ENCODE measurements at places on chromosomes 5 and 9. TPM values are rescaled to one million over a fixed set of nuclear protein-coding genes. Genes with fewer than 3 reads are reported as not detected.

Gene CCL21
- not detected for total RNA-seq

Gene PDE6A
- not detected for total RNA-seq

Gene IFNA6
- not detected for total RNA-seq

- peak overlapping the region; percentile 67 for H3K4me3 ChIP-seq
- H3K27me3 ChIP-seq = no peaks in the 10 kb centered on the region
- peak; percentile 37 for DNase-seq
- peaks cover 34% of the 10 kb centered on the region for H3K4me1 ChIP-seq
- H3K36me3 ChIP-seq = peaks cover 34% of the 10 kb centered on the region
Observed at GRCh38 chr5:76473661-76474060, 70.6 kb downstream of the IQGAP2 start.

Gene HMCN2
- total RNA-seq = not detected

Gene SEMA6A
- not detected for total RNA-seq

GRCh38 chr5:108728566-108729241 lies 19.0 kb upstream of the FER start:
- no peak for DNase-seq
- H3K36me3 ChIP-seq = no peaks in the 10 kb centered on the region
- peaks cover 19% of the 10 kb centered on the region for H3K4me1 ChIP-seq
- H3K4me3 ChIP-seq = peak overlapping the region; percentile 76
- peak overlapping the region; percentile 7 for H3K27ac ChIP-seq
- peaks cover 52% of the 10 kb centered on the region for H3K27me3 ChIP-seq

DNA sequence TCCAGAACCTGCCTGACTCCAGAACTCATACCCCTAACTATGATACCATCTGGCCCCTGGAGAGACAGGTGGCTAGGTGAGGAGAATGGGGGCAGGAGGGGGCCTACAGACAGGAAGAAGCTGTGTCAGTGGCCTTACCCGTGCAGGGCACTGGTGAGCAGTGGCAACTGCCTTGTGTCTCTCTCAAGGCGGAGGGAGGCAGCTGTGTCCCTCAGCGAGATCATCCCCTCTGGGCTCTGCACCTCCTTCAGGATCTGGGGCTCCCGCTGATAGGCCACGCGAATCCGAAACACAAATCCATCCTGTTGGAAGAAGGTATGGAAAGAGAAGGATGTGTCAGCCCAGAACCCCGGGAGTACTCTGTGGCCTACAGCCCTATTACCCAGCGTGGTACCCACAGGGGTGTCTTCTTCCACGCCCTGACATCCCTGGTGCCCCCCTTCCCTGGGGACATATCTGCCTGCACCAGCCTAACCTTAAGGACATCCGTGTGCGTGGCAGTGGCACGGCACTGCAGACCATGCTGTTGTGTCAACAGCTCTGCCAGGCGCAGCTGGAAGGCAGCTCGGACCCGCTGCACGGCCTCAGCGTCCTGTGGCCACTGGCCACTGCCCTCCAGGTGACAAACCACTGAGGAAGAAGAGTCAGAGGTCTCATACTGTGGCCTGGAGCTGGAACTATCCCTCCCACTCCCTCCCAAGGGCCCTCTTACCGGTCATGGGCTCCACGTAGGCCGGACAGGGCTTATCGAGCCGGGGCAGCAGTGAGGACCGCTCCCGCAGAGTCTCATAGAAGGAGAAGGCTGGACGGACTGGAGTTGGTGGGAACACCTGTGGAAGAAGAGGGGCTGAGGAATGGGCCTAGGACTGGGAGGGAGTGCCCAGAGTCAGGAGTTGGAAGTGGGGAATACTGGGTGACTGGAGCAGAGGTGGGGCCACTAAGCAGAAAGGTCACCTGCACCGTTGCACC lies 7.8 kb downstream of the NOL6 start:
- peak; percentile 20 for DNase-seq
- peaks cover 3% of the 10 kb centered on the region for H3K4me1 ChIP-seq
- H3K27me3 ChIP-seq = no peaks in the 10 kb centered on the region
- H3K4me3 ChIP-seq = no peak overlapping the region
- H3K27ac ChIP-seq = no peak overlapping the region

DNA sequence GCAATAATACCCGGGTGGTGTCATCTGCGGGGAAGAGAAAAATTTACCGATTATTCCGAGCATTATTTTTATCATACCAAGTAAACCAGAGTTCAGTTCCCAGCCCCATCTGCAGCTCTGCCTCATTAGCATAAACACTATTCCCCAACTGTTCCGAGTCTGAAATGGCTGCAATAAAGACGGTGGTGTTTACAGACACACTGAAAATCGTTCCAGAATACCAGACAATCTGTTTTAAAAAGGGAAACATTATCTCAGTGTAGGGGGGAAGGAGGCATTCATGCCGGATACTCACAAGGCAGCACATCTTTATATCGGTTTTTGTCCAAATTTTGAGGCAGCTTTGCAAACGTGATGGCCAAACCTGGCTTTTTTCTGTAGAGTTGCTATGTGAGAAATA lies 70.3 kb upstream of the EPB41L4B start:
- H3K27ac ChIP-seq = no peak overlapping the region
- H3K4me3 ChIP-seq = no peak overlapping the region
- H3K27me3 ChIP-seq = peaks cover 15% of the 10 kb centered on the region
- peaks cover 3% of the 10 kb centered on the region for H3K4me1 ChIP-seq
- H3K36me3 ChIP-seq = no peaks in the 10 kb centered on the region
- DNase-seq = no peak

GRCh38 chr5:152505442-152506042 lies 100.5 kb upstream of the NMUR2 start:
- H3K4me1 ChIP-seq = peaks cover 2% of the 10 kb centered on the region
- no peak overlapping the region for H3K4me3 ChIP-seq
- no peak for DNase-seq
- no peak overlapping the region for H3K27ac ChIP-seq

- H3K4me1 ChIP-seq = no peaks in the 10 kb centered on the region
- no peak overlapping the region for H3K4me3 ChIP-seq
- H3K27ac ChIP-seq = no peak overlapping the region
Observed at GRCh38 chr9:86829496-86830046, 117.7 kb downstream of the GAS1 start.

GRCh38 chr5:136070486-136071285 lies 41.9 kb downstream of the TGFBI start:
- no peak overlapping the region for H3K27ac ChIP-seq
- H3K4me1 ChIP-seq = no peaks in the 10 kb centered on the region
- no peaks in the 10 kb centered on the region for H3K36me3 ChIP-seq

Gene PRDM9
- total RNA-seq = not detected

DNA sequence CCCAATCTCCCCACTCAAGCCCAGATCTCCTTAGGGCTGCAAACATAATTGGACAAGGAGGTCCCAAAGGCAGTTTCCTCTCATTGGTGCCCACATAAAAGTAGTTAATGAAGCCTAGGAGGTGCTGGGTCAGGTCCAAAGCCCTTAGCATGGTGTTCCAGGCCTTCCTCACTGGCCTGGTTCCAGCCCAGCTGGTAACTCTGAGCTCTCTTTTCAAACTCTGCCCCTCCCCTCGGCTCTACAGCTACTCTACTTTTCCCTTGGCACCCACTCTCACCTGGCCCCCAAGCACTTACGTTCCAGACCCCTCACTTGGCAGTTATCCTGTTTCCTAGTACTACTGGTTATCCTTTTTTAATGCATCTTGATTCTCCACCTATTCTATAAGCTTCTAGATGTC lies 9.9 kb downstream of the SEPTIN8 start:
- H3K27me3 ChIP-seq = no peaks in the 10 kb centered on the region
- DNase-seq = no peak
- H3K27ac ChIP-seq = no peak overlapping the region
- H3K4me1 ChIP-seq = no peaks in the 10 kb centered on the region

Gene POU5F2
- 1.3 TPM for total RNA-seq

Gene LRRTM2
- total RNA-seq = 0.26 TPM

DNA sequence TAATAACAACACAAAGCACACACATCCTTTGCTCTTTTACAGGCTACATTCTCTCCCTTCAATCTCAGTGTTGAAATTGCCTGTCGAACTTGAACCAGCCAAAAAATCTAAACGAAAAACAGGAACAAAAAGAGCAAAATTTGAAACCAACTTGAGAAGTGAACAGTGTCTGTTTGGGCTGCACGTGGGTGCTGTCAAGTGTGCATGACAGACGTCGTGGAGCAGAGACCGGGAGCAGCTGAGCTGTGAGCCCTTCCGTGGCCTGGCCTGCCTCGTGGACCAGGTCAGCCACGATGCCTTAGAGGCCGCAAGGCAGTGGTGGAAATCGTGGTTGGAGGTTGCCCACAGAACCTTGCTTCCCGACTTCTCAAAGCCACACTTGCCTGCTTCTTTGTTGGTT lies 34.8 kb upstream of the DENND1A start:
- H3K36me3 ChIP-seq = no peaks in the 10 kb centered on the region
- H3K4me1 ChIP-seq = peaks cover 6% of the 10 kb centered on the region
- H3K27me3 ChIP-seq = peaks cover 39% of the 10 kb centered on the region
- no peak overlapping the region for H3K4me3 ChIP-seq

DNA sequence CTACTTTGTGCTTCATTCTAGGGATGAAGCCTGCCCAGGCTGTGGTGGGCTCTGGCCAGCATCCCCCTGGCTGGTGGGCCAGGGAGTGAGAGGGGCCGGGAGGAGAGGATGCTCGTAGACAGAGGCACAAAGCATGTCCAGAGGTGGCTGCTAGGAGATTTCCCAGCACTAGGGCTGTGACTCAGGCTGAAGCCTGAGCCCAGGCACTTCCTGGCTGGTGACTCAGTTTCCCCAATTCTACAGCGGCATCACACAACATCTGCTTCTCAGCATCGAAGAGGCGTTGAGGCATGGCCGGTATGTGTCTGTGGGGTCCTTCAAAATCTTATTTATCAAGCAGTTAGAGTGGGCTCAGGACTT lies 55.6 kb downstream of the DUSP1 start:
- peaks cover 3% of the 10 kb centered on the region for H3K4me1 ChIP-seq
- H3K4me3 ChIP-seq = no peak overlapping the region
- no peaks in the 10 kb centered on the region for H3K36me3 ChIP-seq
- H3K27me3 ChIP-seq = peaks cover 14% of the 10 kb centered on the region

DNA sequence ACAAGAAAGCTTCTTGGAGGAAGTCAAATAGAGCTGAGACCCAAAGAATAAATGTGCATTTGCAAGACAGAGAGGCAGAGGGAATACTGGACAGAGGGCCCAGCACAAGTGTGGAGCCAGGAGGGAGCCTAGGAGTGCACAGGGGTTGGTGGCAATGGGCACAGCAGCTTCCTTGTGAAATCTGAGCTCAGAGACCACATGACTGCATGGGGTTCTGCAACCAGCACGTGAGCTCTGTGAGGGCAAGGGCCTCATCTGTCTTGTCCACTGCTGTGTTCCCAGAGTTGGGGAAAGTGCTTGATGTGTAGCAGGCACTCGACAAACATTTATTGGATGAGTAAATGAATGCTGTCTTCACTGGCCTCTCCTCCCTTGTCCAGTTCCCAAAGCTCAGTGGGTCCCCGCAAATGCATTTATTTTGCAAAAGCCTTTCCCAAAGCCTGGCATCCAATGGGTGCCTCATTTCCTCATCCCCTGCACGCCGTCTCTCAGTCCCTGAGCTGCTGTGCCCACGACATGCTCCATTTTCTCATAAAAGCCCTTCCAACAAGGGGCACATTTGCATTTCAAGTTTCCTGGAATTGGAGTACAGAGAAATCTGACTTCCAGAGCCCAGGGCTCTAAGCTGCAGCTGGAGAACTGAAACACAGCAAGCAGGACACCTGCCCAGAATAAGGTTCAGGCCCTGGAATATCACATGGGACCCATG lies 58.5 kb downstream of the KCNIP1 start:
- H3K27me3 ChIP-seq = peaks cover 29% of the 10 kb centered on the region
- no peak overlapping the region for H3K27ac ChIP-seq
- no peaks in the 10 kb centered on the region for H3K4me1 ChIP-seq
- H3K36me3 ChIP-seq = no peaks in the 10 kb centered on the region
- no peak overlapping the region for H3K4me3 ChIP-seq

Gene PTCH1
- 19.4 TPM for total RNA-seq

Gene LHX3
- not detected for total RNA-seq

Gene PLAC8L1
- total RNA-seq = not detected

- peak overlapping the region; percentile 78 for H3K4me3 ChIP-seq
- peaks cover 15% of the 10 kb centered on the region for H3K27me3 ChIP-seq
Observed at GRCh38 chr9:133199648-133200321, 9.3 kb downstream of the OBP2B start.

Gene KCNT1
- total RNA-seq = not detected

GRCh38 chr5:112356178-112356956 lies 62.7 kb downstream of the EPB41L4A start:
- H3K4me1 ChIP-seq = no peaks in the 10 kb centered on the region
- DNase-seq = no peak
- H3K27me3 ChIP-seq = peaks cover 2% of the 10 kb centered on the region
- H3K27ac ChIP-seq = no peak overlapping the region
- H3K36me3 ChIP-seq = no peaks in the 10 kb centered on the region
- no peak overlapping the region for H3K4me3 ChIP-seq

DNA sequence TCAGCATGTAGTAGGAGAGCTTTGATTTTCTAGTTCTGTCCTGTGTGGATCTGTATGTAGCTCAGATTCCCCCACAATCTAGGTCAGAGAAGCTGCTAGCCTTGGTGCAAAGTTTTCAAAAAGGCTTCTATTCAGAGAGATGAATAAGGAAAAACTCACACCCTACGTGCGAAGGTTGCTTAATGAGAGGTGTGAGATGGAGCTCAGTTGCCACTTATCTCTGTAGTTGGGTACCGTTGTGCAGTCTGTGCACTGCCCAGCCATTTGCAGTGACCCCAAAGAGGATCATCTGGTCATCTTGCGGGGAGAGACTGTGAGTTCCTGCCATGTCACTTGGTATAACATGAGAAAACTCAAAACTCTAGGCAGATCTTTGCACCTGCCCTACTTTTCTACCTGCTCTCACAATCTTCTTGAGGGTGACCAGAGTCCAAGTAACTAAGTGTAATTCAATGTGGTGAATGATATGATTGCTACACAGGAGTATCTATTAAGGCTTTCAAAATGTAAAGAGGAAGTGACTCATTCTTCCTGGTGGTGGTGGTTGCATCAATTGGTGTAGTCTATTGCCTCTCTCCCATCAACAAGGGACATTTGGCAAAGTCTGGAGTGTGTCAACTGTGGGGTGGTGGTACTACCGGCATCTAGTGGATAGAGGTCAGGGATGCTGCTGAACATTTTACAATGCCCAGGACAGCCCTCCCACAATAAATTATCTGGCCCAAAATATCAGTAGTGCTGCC lies 65.2 kb downstream of the TMC1 start:
- no peak overlapping the region for H3K4me3 ChIP-seq
- peak; percentile 28 for DNase-seq
- peaks cover under 1% of the 10 kb centered on the region for H3K27me3 ChIP-seq
- H3K36me3 ChIP-seq = peaks cover 1% of the 10 kb centered on the region

Gene GHR
- not detected for total RNA-seq

DNA sequence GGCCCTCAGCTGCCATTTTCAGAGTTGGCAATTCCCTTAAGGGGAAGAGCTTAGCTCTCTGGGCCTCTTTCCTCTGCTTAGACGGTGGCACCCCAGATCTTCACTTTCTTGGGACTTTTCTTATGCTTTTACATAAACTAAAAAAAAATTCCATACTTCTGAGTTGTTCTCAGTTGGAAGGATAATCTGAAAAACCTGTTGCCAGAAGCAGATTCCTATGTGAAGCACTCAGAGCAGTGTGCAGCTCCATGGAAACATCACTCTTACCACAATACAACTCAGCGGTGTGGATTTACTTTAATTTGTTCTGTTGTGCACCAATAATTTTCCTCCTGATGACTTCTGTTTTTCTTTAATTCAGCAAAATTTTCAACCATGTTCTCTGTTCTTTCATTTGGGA lies 44.1 kb upstream of the MROH2B start:
- no peaks in the 10 kb centered on the region for H3K36me3 ChIP-seq
- H3K27me3 ChIP-seq = no peaks in the 10 kb centered on the region
- H3K4me1 ChIP-seq = no peaks in the 10 kb centered on the region
- no peak overlapping the region for H3K27ac ChIP-seq

GRCh38 chr9:38442473-38443096 lies 18.3 kb upstream of the IGFBPL1 start:
- H3K4me3 ChIP-seq = no peak overlapping the region
- no peak for DNase-seq
- peaks cover 12% of the 10 kb centered on the region for H3K27me3 ChIP-seq
- H3K36me3 ChIP-seq = no peaks in the 10 kb centered on the region

Gene TRIP13
- 18.3 TPM for total RNA-seq

Gene FAM240B
- not detected for total RNA-seq

Gene LRRC19
- total RNA-seq = not detected
